ACHN (cell line): ENCODE measurements at places on chromosomes 12 and 14.
A peak's percentile ranks its signal among the peaks of the same experiment; 100 is the strongest.

- DNase-seq = no peak
Measured at GRCh38 chr12:58889557-58889956, 30.7 kb downstream of the LRIG3 start.

DNA sequence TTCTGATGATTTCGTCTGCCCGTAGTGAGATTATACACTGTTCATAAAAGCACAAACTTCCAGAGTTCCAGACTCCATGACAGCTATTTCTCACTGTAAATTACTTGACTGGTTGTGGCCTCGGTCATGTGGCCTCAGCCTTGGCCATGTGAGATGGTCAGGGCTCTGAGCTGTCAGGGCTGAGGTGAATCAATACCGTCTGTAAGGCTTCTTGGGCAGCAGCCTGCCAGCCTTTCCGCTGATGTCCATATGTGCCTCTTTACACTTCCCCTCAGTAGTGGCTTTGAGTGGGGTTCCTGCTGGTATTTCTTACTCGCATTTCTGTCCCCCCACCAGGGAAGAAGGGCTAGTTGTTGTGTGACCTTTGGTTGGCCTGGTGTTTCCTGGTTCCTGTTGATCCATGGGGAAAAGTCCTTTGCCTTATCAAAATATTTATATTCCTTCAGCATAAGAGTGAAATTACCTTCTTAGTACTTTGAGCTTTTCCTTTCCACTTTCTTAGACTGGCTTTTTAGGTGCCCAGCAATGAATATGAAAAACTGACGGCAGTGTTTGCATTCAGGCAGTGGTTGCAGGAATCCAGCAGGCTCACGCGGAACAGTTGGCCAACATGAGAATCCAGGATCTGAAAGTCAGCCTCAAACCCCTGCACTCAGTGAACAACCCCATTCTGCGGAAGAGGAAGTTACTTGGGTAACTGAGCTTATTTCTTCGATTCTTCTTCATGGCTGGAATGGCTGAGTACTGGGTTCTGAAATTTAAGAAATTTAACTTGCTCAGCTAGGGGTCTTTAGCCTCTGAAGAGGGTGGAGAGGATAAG, 46.1 kb downstream of the MAPKAPK5 start:
- DNase-seq = no peak

- DNase-seq = peak; percentile 84
Measured at GRCh38 chr12:32312049-32312670, 87.2 kb upstream of the FGD4 start.

DNA sequence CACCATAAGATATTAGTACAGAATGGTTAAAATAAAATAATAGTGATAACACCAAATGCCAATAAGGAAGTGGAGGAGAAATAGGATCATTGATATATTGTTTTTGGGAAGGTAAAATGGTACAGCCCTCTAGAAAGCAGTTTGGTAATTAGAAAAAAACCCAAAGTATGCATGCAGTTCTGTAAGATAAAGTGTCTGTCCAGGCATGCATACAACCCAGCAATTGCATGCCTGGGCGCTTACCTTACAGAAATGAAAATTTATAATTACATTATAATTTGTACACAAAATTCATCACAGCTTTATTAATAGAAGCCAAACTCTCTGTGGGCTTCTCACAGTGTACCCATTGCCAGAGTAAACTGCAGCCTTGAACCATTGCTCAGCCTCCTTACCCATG, 124.7 kb downstream of the TTC6 start:
- DNase-seq = no peak

- DNase-seq = no peak
Measured at GRCh38 chr14:91866061-91866460, 1.3 kb downstream of the TC2N start.

GRCh38 chr12:54356951-54357356, 7.3 kb downstream of the GPR84 start:
- no peak for DNase-seq

DNA sequence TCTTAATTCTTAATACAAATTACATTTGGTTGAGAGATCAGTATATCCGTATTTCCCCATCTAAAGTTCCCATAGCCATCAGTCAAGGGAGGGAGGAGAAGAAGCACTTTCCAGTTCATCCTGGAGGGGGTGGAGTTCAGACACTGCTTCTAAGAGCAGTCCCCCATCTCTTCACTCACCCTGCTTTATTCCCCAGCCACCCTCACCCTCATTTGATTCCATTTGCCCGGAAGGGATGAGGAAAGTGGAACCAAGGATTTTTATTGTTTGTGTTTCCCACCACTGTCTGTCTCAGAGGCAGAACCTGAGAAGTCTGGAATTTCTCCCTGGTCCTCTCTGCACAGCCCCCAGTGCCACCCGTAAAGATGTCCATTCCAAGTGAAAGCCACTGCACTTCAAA, 134.2 kb upstream of the HIF1A start:
- peak; percentile 80 for DNase-seq

- peak; percentile 99 for DNase-seq
Measured at GRCh38 chr12:95118138-95118787, 44.8 kb upstream of the NR2C1 start.

DNA sequence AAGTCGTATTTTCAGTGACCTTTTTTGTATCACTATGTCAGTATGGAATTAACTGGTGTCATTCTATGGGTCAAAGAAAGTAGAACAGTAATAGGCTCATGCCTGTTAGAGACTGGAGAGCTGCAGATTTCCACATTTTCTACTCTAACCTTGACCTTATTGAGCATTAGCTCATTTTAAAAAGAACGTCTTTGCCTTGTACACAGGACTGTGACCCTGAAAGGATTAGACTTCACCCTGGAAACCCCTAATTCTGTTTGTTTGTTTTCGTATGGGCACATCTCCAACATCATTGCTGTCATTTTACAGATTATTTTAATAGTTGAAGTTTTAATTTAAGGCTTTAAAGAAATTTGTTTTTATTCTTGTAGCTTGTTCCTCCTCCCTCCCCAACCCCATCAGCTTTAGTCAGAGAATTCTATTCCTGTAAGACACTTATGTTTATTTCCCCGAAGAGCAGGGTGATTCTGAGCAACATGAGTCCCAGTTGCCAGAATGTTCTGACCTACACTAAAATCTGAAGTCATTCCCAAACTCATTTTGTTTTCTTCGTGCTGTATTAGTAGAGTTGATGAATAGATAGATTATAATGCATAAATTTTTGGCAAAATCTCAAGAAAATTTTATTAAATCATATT, 451.3 kb downstream of the FOXG1 start:
- no peak for DNase-seq

DNA sequence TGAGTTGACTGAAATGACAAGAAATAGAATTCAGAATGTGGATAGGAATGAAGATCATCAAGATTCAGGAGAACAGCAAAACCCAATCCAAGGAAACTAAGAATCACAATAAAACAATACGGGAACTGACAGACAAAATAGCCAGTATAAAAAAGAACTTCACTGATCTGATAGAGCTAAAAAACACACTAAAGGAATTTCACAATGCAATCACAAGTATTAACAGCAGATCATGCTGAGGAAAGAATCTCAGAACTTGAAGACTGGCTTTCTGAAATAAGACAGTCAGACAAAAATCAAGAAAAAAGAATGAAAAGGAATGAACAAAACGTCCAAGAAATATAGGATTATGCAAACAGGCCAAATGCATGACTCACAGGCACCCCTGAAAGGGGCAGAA, 15.3 kb upstream of the OR5AU1 start:
- no peak for DNase-seq

GRCh38 chr12:67981287-67982162, 7.7 kb upstream of the IFNG-AS1 start:
- peak; percentile 44 for DNase-seq

DNA sequence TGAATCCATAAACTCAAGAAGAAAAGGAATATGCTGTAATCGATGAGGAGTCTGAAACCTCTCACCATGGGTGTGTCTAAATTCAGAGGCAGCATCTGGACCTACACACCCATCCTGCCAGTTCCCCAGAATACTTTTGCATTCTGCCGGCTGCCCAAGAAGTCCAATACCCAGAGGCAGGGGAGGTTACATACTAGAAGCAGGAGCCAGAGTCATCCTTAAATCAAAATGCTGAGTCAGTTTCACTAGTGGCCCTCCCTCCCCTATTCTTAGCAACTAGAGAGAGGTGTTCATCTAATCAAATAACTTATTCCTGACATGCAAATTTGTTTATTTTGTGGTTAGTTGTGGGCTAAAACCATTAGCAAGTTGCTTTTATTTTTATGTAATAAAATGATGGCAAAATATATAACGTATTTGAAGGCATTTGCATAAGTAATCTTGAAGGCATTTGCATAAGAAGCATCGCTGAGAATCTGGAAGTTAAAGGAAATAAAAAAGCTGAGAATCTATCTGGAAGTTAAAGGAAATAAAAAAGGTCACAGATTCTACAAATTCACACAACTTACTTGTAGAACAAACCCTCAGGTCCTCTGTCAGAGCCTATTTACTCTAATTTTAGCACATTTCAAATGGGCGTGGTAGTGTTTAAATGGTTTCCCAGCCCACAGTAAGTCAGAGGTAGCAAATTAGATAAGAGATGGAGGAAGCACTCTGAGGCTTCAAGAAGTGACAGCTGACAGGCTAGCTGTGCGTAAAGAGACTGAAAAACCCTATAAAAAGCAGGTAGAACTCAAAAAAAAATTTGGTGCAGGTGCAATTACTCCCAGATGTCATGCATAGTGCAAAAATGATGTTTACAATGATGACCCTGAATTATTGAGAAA, 7.8 kb downstream of the BHLHE41 start:
- no peak for DNase-seq

DNA sequence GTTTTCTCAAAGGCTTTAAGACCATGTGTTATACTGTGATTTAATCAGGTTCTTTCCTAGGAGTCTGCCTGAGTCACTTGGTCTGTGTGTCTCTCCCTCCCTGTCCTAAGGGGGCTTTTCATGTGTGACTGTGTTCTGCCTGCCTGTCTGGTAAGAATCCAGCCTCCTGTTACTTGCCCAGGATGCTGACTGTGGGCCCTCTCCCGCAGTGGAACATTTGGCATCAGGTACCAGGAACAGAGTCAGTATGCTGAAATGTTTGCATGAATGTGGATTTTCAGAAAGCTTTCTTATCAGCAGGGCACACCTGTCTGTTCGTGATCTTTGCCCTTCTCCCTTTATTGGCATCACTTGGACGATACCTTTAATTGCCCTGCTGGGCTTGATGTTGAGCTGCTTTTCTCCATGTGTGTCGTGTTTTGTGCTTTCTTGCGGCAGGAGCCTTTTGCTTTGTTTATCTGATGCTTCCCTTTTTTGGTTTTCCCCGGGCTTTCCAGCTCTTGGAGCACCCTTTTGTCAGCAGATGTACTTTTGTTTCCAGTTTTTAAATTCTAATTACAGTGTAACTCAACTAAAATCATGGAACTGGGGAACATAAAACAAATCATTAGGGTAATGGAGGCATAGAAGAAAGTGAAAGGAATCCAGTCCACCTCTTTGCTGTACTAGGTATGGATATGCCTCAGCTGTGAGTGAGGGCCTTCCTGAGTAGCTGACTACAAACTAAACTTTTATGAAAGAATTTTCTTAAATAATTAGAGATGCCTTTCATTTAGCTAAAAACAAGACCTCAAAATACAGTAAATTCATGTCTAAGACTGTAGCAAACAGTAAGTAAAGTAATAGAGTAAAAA, 72.5 kb downstream of the TRAF3 start:
- DNase-seq = peak; percentile 41

DNA sequence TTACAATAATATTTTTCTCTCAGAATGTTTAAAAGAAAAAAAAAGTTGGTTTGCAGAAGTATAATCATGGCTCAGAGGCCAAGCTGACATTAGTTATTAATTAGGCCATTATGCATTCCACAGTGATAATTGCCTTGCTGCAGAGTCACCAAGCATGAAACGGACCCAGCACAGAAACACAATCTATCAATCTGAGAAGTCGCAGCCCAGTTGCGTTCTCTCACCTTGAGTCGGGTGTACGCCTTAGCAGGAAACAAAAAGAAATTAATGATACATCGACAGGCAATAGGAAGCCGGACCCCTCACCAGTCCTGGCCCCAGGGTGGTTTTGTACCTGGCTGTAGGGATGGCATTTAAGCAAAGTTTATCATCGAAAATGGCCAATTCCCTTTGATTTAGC, 129.7 kb downstream of the PHETA1 start:
- no peak for DNase-seq

DNA sequence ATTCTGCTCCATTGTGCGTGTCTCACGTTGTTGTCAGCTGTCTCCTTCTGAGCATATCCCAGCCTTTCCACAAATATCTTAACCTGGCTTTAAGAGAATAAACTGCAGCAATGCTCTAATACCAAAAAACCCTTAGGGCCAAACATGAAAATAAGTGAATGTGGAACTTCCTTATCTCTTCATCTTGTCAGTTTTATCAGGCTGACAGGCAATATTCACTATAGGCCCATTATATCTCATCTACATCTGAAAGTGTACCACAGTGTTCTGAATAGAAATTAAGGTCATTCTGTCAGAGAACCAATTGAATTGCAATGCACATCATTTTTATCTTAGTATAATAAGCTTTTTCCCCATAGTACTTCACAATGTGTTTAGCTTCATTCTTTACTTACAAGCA, 933.1 kb upstream of the FBXO33 start:
- DNase-seq = no peak

DNA sequence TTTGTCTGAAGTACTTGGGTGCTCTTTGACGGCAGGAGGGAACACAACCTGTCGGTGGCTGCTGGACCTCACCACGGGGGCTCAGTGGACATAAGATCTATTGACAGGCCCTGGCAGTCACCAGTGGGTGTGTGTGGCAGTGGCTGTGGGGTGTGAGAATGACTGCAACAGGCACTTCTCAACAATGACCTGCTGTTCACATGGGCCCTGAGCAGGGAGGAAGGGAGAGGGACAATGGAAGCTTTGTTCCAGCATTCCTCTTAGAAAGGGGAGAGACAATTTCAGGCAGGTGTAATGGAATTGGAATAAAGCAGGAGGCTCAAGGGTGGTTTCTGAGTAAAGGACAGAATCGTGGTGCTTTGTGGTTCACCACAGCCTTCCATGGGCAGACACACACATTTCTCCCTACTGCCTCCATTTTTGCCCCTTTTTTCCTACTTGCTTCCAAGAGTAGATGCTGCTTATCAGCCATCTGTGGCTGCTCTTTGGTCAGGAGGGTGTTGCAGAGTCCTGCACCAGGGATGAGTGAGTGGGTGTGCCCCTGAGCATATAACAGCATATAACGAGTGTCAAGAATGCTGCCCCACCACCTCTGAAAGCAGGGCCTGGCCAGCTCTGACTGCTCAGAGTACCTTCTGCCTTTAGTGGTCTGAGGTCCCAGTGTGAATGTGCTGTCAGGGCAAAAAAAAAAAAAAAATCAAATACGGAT, 267.7 kb downstream of the RASSF9 start:
- DNase-seq = no peak

GRCh38 chr14:104132981-104133380, 5.4 kb upstream of the KIF26A start:
- no peak for DNase-seq

DNA sequence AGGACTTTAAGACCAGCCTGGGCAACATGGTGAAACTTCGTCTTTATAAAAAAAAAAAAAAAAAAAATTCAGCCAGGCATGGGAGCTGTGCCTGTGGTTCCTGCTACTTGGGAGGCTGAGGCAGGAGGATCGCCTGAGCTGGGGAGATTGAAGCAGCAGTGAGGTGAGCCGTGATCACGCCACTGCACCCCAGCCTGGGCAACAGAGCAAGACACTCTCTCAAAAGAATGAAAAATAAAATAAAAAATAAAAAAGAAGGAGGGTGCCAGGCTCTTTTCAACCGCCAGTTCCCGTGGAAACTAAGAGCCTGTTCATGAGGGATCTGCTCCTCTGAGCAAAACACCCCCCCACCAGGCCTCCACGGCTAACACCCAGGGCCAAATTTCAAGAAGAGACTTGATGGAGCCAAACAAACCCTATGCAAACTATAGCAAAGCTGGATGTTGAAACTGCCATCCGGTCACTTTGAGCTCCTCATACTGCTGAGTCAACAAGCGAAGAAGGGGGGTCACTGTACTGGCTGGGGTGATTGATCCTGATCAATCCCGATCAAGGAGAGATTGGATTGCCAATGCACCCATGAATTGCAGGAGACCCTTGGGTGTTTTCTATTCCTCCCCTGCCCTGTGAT, 23.4 kb downstream of the DLK1 start:
- no peak for DNase-seq
